Stimulated activated CD8-positive, alpha-beta memory T cell treated with anti-CD3 and anti-CD28 coated beads, Interleukin-7, amount 100 ng/mL, for 1 hour (primary cell): ENCODE measurements at places on chromosomes 5 and 9.

GRCh38 chr5:156359476-156359875 is 32.5 kb downstream of the SGCD start:
- DNase-seq = no peak

DNA sequence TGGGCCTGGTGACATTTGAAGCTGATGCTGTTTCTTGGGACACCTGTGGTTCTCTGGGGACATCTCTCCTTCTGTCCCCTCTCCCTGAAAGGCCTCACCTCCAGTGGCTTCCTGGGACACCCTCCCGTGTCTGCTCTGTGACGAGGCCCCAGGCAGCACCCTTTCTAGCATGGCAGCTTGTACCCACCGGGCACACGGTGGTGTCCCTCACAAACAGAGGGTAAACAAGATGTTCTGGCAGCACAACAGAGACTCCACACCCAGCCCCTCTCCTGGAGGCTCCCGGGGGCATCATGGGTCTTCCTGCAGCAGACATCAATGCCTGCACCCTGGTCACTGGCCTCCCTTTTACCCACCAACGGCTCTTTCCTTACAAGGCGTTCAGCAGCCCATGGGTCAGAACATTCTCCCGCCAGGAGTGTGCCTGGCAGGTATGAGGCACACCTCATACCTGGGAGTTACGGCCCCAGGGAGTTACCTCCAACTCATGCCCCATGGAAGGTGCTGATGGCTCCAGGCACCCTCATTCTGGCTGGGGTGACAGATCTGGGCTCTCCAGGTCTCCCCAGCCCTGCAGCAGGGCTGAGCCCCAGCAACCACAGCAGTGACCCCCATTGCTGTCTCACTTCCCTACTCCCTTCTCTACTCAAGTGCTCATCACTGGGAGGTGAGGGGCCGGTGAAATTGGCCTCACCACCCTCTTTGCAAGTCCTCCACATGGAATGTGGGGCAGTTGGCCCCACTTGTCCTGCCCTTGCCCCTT is 51.1 kb downstream of the BARX1 start:
- DNase-seq = no peak

DNA sequence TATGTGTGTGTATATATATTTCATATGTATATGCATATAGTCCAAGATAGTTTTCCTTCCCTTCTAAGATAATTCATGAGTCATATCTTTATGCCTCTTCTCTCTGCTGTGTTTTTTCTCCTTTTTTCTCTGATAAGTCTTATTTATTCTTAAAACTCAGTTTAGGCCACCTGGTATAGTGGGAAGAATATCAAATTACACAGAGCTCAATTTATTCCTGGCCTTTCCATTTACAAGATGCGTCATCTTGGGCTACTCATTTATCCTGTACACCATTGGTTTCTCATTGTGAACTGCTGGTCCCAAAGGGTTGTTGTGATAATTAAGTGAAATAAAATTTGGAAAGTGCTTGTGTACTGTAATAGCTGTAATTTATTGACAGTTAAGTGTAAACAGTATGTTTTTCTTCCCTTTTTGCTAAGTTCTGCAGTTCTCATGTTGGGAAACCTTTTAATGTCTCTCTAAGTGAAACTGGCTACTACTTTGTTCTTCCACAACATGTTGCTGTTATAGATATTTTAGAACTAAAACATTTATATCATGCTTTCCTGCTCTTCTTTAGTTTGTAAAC is 19.4 kb downstream of the CCDC171 start:
- no peak for DNase-seq

GRCh38 chr5:36492984-36493654 is 113.3 kb upstream of the SLC1A3 start:
- no peak for DNase-seq

GRCh38 chr5:56819060-56819881 is 3.9 kb downstream of the MAP3K1 start:
- no peak for DNase-seq

DNA sequence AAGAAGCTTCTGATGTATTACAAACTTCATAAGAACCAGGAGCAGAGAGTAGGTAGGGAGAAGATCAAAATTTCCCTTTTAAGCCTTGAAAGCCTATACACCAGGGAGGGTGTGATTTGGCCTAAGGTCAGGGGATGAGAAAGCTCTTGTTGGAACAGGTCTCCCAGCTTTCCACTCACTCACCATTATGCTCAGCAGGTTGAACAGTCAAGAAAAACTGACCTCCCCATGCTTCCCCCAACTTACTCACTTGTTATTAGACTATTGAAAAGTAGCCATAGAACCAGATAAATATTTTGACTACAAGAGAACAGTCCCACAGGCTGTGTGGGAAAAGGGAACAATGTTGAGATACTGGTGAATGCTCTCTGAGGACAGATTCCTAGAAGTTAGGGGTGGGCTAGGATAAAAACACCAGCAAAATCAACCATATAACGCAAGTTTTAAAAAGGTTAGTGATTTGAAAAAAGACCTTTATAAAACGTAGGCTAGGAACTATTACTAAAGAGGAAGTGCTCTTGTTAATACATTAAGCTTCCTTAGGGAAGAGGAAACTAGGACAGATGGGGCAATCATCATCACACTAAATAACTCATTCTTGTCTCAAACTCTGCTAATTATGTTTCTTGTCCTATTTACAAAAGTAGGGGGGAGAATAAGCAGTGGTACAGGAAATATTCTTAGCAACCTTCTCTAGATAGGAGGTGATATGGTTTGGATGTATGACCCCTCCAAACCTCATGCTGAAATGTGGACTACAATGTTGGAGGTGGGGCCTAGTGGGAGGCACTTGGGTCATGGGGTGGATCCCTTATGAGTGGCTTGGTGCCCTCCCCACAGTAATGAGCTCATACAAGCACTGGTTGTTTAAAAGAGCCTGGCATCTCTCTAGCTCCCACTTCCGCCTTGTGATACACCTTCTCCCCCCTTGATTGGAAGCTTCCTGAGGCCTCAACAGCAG is 31.0 kb downstream of the PCDHGC5 start:
- no peak for DNase-seq

DNA sequence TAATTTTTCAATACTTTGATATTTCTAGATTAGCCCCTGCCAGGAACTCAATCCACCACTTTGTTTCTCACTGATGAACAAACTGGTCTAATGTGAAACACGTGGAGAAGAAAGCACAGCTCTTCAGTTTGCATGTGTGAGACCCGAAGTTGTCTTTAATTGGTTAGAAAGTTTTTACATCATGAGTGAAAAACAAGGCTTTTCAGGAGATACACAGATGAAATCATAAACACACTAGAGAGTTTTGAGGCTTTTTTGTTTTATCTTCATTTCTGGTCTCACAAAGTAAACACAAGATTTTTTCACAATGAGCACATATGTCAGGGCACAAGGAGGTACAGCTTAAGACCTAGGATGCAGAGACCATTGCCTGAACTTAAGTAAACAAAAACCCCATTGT is 84.5 kb upstream of the MOCS2 start:
- no peak for DNase-seq
